CMK (cell line): ENCODE measurements at places on chromosomes 5 and 9.

GRCh38 chr5:6820851-6821479 lies 107.7 kb downstream of the TENT4A start:
- peak; percentile 47 for DNase-seq

GRCh38 chr5:80152778-80153177 lies 103.1 kb downstream of the SERINC5 start:
- no peak for DNase-seq

DNA sequence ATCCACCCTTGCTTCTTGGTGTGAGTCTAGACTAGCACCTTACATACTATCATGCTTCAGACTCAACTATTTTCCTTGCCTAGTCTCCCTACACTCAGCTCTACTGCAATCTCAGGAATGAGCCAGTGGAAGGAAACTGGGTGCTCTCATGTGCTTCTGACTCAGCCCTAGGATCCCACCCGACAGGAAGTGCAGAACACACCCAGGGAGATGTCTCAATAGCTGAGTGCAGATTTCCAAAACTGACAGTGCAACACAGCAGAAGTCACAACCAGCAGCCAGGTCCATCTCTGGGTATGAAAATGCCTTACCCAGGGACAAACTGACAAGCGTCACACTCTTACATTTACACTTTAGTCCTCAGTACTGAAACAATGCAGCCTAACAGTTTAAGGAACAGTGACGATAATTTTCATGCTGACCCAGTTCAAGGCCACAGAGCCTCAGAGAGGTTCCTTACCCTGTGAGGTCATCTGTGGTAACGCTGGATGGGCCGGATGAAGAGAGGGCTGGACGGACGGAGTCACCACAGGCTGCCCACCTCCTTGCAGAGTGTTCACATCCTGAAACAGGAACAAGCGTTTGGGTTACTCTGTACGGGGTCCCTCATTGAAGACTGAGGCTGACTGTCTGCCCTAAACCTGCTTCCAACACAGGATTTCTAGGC lies 33.0 kb downstream of the FKBP15 start:
- no peak for DNase-seq

DNA sequence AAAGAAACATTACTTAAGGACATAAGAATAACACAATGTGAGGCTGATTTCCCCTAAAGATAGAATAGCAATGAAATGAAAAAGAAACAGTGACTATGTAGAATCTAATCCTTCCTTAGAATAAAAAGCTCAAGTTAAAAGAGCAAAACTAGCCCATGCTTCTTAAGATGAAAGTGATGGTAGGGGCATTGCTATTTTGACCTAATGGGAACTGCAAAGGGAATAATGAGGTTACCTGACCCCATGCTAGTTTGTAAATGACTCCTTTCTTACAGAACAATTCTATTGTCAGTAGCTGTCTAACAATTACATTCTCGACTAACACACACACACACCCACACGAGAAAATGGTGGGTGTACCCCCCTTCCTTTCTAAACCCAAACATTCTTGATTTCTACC lies 575.8 kb downstream of the CSNK1G3 start:
- DNase-seq: no peak

DNA sequence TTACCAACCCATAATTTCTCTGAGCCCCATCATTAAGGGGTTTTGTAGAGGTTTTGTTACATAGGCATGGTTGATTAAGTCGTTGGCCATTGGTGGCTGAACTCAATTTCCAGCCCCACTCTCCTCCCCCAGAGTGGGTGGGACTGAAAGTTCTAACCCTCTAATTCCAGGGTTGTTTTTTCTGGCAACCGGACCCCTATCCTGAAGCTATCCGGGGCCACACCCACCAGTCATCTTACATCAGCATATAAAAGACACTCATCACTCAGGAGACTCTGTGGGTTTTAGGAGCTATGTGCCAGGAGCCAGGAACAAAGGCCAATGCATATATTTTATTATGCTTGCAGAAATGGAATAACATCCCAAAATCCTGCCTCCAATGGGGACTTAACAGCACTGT lies 186.0 kb downstream of the NXNL2 start:
- DNase-seq: no peak

DNA sequence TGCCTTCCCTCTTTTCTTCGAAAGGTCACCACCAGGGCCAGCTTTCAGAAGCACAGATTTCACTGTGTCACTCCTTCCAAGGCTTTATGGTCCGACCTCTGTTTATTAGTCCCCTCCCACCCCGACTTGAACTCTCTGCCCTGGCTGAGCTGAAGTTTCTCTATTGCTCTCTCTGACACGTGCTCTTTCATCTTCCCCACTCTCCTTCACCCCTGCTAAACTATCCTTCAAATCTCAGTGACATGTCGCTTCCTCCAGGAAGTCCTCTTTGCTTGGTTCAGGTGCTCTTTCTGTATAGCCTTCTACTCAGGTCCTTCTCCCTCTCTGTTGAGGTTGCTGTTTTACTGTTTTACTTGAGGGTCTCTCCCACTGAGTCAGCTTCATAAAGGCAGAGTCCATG lies 64.4 kb downstream of the ARHGEF37 start:
- no peak for DNase-seq

DNA sequence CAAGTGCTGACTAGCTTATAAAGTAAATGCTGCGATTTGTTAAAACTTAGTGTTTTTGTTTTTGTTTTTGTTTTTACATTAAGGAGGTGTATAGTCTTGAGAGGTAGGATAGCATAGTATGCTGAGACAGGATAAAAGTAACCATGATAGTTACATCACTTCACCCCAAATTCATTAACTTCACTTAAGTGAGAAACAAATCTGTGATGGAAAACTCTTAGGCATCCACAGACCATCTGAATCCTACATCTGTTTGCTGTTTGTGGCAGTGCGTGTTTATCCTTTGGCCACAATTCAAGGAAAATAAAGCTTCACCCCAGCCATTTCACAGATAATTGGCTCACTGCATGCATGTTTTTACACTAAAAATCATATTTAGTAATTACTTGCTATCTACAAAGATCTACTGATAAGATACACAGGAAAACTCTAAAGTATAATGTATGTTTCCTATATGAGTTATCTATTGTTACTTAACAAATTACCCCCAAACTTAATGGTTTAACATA lies 82.0 kb downstream of the ZNF622 start:
- DNase-seq: no peak
